ENCODE measurements at places on chromosomes 2 and 18.
A peak's percentile ranks its signal among the peaks of the same experiment; 100 is the strongest.

GRCh38 chr2:180705551-180705950 lies 274.9 kb upstream of the UBE2E3 start:
- no peak overlapping the region for H3K4me3 ChIP-seq
- no peak for DNase-seq
- H3K27me3 ChIP-seq, result no peaks in the 10 kb centered on the region
- no peaks in the 10 kb centered on the region for H3K36me3 ChIP-seq

DNA sequence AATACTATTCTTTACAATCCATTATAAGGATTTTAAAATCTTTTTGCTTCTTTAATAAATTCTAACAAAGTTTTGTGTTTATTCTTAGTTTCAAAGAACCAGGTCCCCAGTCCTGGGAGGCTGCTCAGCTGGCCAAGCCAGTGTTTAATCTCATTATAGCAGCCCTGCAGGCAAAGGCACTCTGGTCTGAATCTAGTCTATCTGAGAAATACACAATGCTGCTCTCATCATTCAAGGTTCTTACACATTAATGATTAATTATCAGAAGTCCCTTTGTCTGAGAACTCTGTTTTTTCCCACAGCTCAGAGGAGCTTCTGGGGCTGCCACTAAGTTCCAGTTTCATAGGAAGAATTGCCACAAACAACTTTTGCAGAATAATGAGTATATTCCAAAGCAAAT lies 27.7 kb downstream of the KCTD18 start:
- H3K4me3 ChIP-seq, result no peak overlapping the region
- H3K27me3 ChIP-seq, result no peaks in the 10 kb centered on the region
- no peak overlapping the region for H3K27ac ChIP-seq
- no peaks in the 10 kb centered on the region for H3K36me3 ChIP-seq
- no peak for DNase-seq

GRCh38 chr2:127419112-127419430 lies 844 bp downstream of the PROC start:
- peaks cover 25% of the 10 kb centered on the region for H3K27me3 ChIP-seq
- H3K4me1 ChIP-seq, result peaks cover 13% of the 10 kb centered on the region
- no peaks in the 10 kb centered on the region for H3K36me3 ChIP-seq
- no peak overlapping the region for H3K4me3 ChIP-seq
- DNase-seq, result no peak

DNA sequence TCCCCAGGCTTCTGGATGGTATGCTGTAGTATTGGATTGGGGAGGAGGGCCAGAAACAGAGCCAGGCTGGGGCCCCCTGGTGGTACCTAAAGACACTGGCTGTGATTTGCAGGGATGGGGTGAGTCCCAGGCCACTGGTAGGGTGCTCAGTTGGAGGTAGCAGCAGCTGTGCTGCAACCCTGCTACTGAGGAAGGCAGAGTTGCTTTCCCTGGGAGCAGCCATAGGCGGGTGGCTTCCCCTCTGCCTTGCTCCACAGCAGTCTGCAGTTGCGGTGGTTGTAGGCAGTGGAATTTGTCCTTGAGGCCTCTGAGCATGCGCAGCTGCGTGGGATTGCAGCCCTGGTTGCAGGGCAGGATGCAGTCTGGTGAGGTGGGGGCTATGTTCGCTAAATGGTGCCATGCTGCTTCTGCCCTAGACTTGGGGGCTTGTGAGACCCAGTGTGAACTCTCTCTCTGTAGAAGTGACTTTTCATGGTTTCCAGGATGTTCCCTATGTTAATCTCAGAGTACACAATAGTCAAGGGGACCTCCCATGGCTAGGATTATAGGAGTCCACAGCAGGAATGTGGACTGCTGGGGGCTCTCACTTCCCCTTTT lies 443.5 kb downstream of the XIRP2 start:
- H3K4me3 ChIP-seq, result no peak overlapping the region
- H3K27me3 ChIP-seq, result no peaks in the 10 kb centered on the region
- H3K27ac ChIP-seq, result no peak overlapping the region
- no peaks in the 10 kb centered on the region for H3K36me3 ChIP-seq

DNA sequence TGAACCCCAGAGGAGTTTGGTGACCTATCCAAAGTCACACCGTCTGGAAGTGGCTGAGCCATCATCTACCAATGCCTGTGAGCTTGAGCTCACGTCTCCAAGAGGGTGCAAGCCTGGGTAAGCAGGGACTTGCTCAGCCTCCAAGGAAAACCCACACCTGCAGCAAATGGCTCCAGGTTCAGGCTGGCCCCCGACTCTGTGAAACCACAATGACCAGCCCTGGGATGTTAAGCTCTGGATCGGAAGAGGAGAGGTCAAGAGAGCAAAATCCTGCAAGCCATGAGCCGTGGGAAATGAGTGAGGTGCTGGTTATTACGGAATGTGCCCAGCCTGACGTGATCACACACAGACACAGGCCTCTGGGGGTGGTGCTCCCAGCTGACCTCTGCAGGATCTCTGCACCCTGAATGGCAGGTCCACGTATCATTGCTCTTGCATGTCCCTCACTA lies 94.1 kb upstream of the OTOS start:
- H3K36me3 ChIP-seq, result no peaks in the 10 kb centered on the region
- H3K27ac ChIP-seq, result peak overlapping the region; percentile 95
- no peaks in the 10 kb centered on the region for H3K27me3 ChIP-seq
- no peak overlapping the region for H3K4me3 ChIP-seq
- DNase-seq, result no peak

DNA sequence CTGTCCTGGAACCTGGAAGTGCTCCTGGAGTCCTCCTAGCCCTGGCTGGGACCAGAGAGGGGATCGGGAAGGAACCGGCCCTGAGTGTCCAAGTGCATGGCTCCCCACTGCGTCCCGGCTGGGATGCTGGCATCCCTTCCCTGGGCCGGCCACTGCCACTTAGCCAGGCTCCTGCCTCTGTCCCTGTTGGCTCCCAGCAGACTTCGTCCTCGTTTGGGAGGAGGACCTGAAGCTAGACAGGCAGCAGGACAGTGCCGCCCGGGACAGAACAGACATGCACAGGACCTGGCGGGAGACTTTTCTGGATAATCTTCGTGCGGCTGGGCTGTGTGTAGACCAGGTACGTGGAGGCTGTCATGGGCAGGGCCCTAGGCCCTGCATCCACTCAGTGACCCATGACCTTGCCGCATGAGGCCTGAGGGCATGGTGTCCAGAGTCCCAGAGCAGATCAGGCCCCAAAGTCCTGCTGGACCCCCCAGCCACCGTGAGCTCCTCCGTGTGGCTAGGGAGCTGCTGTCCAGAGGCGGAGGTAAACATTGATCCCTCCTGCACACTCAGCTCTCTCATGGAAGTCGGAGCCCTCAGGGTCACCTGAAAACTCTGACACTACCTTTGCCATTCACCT lies 7.1 kb downstream of the ANO7 start:
- DNase-seq, result no peak
- H3K27me3 ChIP-seq, result no peaks in the 10 kb centered on the region
- no peak overlapping the region for H3K4me3 ChIP-seq
- H3K36me3 ChIP-seq, result no peaks in the 10 kb centered on the region
- no peak overlapping the region for H3K27ac ChIP-seq

DNA sequence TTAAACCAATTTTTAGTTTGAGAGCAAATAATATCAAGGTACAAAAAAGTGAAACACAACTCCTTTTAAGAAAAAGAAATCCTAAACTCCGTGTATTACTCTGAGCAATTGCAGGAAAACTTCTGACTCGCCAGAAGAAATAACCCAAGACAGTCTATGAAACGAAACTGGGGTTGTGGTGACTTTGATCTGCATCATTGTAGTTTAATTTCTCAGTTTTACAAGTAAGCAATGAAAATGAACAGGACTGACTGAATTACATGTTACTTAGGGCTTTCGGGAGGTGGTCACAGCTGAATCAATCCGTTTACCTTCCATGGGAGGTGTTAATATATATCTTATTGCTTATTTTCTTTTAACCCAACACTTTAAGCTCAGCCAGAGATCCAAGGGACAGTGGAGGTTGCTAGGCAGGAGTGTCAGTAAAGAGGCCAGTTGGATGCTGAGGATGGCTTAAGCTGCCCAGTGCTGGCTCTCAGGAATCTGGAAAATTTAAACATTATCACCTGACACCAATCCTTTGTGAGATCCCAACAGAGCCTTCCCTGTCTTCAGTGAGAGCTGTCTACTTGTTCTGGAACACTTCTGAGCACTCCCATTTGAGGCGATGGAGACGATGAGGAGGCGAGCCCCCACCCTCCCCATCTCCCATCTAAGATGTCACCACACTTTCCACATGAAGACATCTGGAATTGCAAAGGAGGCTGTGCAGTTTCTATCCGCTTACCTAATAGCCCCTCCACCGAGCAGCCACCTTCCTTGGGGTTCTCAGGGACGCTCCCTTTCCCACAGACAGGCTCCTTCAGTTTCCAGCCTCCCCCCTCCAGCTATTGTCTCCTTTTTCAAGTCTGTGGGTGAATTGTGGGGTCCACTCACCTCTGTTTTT lies 3.6 kb upstream of the RAB31 start:
- DNase-seq, result no peak
- H3K36me3 ChIP-seq, result no peaks in the 10 kb centered on the region
- no peak overlapping the region for H3K27ac ChIP-seq
- H3K27me3 ChIP-seq, result peaks cover 12% of the 10 kb centered on the region
- H3K4me3 ChIP-seq, result no peak overlapping the region

DNA sequence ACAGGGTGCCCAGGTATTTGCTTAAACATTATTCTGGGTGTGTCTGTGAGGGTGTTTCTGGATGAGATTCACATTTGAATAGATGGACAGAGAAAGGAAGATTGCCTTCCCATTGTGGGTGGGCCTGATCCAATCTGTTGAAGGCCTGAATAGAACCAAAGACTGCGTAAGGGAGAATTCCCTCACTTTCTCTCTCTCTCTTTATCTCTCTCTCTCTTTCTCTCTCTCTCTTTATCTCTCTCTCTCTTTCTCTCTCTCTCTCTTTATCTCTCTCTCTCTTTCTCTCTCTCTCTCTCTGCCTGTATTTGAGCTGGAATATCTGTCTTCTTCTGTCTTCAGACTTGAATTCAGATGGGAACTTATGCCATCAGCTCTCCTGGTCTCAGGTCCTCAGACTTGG lies 148.4 kb downstream of the FAM124B start:
- DNase-seq, result no peak
- H3K36me3 ChIP-seq, result no peaks in the 10 kb centered on the region
- H3K27ac ChIP-seq, result no peak overlapping the region
- H3K4me3 ChIP-seq, result no peak overlapping the region
- H3K27me3 ChIP-seq, result no peaks in the 10 kb centered on the region

DNA sequence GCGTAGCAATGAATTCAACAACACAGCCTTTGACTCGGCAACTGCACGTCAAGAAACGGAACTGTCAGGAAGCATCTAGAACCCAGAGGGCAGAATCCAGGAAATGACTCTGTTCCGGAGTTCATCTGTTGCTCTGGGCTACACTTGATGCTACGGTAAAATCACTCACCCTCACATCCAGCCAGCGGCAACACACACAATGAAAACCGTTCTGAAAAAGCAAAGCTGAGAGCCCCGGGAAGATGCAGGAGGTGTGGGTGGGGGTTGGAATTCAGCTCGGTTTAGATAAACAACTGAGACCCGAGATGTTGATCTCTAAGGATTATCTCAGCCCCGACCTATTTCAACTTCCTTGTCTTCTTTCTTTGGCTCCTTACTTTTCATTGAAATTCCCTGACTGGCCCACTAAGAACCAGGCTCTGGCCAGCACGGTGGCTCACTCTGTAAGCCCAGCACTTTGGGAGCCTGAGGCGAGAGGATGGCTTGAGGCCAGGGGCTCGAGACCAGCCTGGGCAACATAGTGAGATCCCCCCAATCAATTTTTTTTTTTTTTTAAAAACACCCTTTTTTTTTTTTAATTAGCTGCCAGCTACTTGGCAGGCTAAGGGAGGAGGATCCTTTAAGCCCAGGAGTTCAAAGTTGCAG lies 13.3 kb upstream of the RAB17 start:
- no peaks in the 10 kb centered on the region for H3K27me3 ChIP-seq
- no peak overlapping the region for H3K27ac ChIP-seq
- H3K4me1 ChIP-seq, result peaks cover 16% of the 10 kb centered on the region
- no peaks in the 10 kb centered on the region for H3K36me3 ChIP-seq
- no peak for DNase-seq

DNA sequence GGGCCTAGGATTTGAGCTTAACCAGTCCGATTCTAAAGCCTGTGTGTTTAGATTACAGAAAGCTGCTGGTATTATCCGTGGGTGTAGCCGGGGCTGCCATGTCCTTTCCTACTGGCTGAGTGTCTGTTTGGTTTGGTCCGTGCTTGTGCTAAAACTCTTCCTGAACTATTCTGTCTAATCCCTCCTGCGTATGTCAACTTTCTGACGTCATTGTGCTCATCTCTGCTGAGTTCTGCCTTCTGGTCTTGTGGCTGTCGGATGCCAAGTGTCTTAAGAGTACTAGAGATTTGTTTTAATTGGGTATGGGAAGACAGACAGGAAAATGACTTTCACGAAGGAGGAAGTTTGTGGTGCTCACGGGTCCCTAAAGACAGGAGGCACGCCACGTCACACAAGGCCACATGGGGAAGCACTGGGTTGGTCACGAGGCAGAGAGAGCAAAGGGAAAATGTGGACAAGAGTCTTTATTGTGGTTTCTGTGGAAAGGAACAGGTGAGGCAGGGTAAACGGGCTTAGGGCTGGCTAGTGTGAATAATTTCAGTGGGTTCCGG lies 31.8 kb upstream of the NTSR2 start:
- H3K27ac ChIP-seq, result peak overlapping the region; percentile 99
- H3K27me3 ChIP-seq, result no peaks in the 10 kb centered on the region
- H3K4me1 ChIP-seq, result peaks cover 44% of the 10 kb centered on the region
- no peak for DNase-seq
- H3K4me3 ChIP-seq, result no peak overlapping the region

GRCh38 chr2:225006730-225007129 lies 35.5 kb downstream of the DOCK10 start:
- no peak overlapping the region for H3K4me3 ChIP-seq
- H3K27me3 ChIP-seq, result no peaks in the 10 kb centered on the region
- no peaks in the 10 kb centered on the region for H3K36me3 ChIP-seq
- DNase-seq, result no peak
- no peak overlapping the region for H3K27ac ChIP-seq

DNA sequence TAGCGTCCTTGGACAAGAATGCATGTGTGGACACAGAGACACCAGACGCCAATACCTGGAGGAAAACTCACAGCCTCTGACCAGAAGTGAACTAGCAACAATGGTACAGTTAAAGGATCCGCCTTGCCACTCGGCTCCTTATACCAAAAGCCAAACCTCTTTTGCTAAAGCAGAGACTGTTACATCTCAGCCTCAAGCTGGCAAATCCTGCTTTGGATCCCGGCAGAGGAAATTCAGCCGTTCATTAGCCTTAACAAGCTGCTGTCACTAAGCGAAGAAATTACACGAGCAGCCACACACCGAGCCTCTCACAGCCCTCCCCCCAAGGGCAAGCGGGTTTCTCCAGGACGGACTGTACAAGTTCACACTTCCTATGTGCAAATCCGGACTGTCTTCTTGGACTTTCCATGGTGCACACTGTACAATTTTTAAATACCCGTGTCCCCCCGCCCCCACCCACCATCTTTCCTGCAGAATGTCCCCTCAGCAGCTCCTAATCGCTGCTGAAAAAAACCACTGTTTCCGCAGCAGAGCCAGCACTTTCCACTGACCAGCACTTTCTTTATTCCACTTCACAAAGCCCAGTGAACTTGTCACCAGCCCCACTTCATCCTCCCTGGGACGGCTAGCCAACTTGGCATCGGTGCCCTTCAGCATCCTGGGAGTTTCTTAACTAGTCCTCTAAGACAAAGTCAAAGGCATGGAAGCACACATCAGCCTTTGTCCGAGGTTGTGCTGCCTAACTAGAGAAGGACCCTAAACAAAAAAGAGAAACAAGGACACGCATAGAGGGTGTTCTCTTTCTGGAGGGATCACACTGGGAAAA lies 1.5 kb downstream of the KLF7 start:
- H3K36me3 ChIP-seq, result no peaks in the 10 kb centered on the region
- H3K27me3 ChIP-seq, result peaks cover 9% of the 10 kb centered on the region
- peak overlapping the region; percentile 71 for H3K4me3 ChIP-seq
- DNase-seq, result peak; percentile 49

- no peak for DNase-seq
- no peak overlapping the region for H3K27ac ChIP-seq
- H3K4me1 ChIP-seq, result no peaks in the 10 kb centered on the region
- no peaks in the 10 kb centered on the region for H3K27me3 ChIP-seq
- H3K4me3 ChIP-seq, result no peak overlapping the region
- H3K36me3 ChIP-seq, result no peaks in the 10 kb centered on the region
Observed at GRCh38 chr18:73365018-73365417, 497.2 kb upstream of the NETO1 start.
